ENCODE measurements at places on chromosomes 12 and 14.
A peak's percentile ranks its signal among the peaks of the same experiment; 100 is the strongest.

DNA sequence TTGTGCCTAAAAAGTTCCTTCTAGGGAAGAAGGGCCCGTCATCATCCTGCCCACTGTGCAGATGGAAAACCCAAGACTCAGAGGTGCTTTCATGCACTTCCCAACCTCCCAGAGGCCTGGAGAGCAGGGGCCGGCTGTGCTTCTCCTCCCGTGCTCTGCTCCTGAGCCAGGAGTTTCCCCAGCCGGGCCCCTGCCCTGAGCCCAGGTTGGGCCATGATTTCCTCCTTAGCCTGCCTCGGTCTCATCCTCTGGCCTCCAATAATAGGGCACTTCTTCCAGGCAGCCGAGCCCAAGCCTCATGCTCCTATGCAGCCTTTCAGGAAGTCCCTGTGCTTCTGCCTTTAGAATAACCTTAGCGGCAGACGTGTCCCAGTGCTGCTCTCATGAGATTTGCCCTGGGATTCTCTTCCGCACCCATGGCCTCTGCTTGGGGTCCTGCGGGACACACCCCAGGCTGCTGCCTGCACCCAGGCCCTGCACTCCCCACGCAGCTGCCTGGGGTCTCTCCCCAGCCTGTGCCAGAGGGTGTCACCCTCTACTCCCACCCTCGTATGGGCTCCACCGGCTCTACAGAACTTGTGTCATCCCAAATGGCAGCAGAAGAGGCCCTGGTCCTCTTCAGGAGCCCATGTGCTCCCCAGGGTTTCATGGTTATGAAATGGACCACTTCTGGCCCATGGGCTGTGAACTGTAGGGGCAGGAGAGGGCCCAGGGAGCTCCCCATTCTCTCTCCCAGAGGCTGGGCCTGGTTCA is 359.3 kb downstream of the ADGRD1 start:
- no peak for DNase-seq

GRCh38 chr12:66500091-66500490 is 178.8 kb downstream of the GRIP1 start:
- DNase-seq = no peak

GRCh38 chr12:44317651-44318126 is 481.8 kb downstream of the TMEM117 start:
- peak; percentile 8 for DNase-seq

- peak; percentile 95 for DNase-seq
Observed at GRCh38 chr14:103879570-103880347, 32.4 kb upstream of the PPP1R13B start.

DNA sequence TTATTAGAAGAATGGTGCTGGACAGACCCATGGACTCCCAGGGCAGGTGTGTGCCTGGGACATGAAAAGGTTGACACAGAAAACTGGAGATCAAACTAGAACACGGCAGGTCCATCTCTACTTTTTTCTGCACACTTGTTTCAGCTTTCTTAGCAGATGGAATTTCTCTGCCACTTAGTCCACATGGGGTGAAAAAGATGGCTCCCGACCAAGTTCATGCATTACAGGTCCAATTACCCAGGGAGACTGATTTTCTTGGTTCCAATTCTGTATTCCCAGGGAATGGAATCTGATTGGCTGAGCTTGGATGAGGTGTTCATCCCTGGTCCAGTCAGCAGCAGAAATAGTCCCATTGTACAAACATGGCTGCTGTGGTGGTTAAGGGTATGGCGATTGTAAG is 238.9 kb upstream of the SRRM4 start:
- DNase-seq = no peak

DNA sequence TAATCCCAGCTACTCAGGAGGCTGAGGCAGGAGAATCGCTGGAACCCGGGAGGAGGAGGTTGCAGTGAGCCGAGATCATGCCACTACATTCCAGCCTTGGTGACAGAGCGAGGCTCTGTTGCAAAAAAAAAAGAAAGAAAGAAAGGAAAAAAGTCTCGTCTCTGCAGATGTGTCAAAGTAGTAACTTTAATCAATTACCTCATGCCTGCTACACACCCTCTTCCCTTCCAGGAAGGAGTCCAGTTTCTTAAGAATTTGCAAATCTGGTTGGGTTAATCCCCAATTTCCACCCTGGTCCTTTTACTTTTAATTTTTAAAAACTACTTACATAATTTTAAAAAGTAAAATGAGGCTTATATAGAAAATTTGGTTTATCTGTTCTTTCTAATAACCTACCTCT is 234.5 kb upstream of the KITLG start:
- no peak for DNase-seq

GRCh38 chr12:8780389-8780788 is 42.0 kb upstream of the A2ML1 start:
- peak; percentile 58 for DNase-seq

- DNase-seq = no peak
Observed at GRCh38 chr14:96893966-96894622, 96.9 kb downstream of the VRK1 start.

DNA sequence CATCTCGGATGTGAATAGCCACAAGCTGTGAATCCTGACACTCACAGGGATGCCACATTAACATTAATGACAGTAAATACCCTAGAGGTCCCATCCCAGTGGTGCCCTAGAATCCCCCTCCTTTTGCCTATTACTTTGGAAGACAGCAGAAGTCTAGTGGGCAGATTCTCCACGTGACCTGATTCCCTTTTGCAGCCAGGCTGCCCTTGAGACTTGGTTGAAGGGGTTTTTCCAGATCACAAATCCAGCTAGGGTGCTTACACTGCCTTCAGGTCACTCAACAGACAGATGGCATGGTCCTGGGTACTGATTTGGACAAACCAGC is 8.7 kb downstream of the HDAC7 start:
- DNase-seq = peak; percentile 63

DNA sequence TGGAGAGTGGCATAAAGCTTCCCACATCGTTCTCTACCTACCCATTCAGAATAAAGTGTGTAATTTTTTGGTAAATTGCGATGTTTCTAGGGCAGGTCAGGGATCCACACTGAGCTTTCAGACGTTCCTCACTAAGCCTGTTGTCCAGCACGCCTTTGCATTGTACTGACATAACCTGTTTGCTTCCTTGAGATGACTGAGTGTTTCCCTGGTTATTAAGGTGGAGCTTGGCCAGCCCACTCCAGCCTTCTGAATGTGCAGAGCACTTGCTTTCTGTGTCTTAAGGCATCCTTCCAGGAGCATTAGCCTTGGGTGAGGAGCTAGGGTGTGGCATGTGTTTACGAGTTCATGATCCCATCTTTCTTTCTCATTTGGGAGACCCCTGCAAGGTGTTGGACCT is 96.4 kb downstream of the TMEM260 start:
- no peak for DNase-seq

- no peak for DNase-seq
Observed at GRCh38 chr12:58712976-58713375, 207.3 kb downstream of the LRIG3 start.

GRCh38 chr14:68440820-68441219 is 352.0 kb downstream of the ZFP36L1 start:
- no peak for DNase-seq

- no peak for DNase-seq
Observed at GRCh38 chr12:106736051-106736957, 38.2 kb upstream of the RIC8B start.

DNA sequence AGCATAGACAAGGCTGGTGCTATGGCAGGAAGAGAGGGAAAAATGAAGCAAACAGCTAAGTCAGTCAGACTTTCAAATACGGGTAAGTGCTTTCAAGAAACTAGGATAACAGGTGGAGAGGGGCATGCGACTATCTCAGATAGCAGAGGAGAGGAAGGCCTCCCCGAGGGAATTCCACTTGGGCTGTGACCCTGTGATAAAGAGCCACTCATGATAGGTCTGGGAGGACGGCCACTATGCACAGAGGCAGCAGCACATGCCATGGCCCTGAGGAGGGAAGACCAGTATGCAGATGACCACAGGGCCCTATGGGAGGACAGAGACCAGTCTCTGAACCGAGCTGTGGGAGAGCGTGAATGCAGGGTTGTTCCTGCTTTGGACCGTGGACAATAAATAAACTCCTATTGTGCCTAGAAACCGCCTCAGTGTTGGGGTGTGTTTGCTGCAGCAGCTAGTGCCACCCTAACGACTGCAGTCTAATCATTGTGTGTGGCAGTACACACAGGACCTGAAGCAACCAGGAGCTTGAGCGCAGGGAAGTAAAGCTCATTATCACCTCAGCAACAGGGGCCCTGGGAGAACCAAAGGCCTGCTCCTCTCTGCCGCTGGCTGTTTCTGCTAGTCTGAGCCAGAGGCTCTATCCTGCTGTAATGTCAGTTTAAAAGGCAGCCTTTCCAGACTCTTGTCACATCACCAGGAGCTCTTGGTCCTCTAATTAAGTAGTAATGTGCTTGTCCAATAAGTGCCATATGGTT is 119.1 kb downstream of the CACNA1C start:
- DNase-seq = no peak

DNA sequence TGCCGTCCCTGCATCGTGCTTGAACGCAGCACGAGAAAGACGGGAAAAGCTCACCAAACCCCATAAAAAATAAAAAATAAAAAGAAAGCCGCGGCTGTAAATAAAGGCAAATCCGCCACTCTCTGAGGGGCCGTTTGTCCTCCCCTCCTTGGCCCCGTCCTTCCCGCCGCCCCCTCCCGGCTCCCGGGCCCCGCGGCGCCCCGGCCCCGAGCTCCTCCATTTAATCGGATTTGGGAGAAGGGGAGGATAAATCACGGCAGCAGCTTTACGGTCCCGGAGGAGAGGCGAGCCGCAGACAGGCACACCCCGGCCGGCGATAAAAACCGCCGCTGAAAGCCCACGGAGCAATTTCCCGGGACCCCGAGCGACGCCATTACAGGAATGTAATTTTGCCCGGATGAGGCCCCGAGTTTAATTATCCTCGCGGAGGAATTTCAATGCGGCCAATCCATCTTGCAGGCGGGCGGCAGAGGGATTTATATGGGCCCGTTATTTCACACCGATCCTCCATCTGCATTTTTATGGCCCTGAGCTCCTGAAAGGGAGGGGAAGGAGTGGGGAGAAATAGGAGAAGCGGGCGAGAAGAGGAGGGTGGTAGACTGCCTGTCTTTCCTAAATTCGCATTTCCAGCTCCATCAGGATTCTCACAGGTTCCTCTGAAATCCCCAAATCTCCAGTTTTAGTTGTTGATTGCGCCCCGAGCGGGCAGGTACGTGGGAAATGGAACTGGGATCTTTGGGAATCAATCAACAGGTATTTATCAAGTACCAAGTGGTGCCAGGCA is 1.3 kb upstream of the ATP5MC2 start:
- peak; percentile 73 for DNase-seq

GRCh38 chr14:74890262-74890661 is 8.5 kb downstream of the DLST start:
- DNase-seq = no peak

- DNase-seq = no peak
Observed at GRCh38 chr12:118183155-118183554, 47.2 kb downstream of the PEBP1 start.

- no peak for DNase-seq
Observed at GRCh38 chr12:50112456-50113218, 601 bp downstream of the COX14 start.

GRCh38 chr12:66035288-66035966 is 95.1 kb downstream of the LLPH start:
- DNase-seq = no peak

DNA sequence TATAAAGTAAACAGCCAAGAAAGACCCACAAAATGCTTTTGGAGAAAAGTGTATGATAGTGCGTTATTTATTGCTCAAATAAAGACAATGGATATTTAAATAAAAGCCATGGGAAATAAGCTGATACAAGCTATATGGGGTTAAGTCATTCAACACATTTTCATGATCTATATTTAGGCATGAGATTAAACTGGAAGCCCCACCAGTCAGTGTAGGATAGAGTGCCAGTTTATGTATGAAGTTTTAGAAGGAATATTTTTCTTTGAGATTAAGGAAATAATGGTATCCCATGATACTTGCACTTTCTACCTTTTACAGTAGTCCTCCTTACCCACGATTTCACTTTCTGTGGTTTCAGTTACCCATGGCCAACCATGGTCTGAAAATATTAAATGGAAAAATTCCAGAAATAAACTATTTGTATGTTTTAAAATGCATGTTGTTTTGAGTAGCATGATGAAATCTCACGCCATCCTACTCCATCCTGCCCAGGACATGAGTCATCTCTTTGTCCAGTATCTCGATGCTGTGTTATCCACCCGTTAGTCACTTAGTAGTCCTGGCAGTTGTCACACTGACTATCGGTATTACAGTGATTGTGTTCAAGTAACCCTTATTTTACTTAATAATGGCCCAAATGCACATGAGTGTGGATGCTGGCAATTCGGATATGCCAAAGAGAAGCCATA is 22.3 kb downstream of the SYT1 start:
- no peak for DNase-seq

DNA sequence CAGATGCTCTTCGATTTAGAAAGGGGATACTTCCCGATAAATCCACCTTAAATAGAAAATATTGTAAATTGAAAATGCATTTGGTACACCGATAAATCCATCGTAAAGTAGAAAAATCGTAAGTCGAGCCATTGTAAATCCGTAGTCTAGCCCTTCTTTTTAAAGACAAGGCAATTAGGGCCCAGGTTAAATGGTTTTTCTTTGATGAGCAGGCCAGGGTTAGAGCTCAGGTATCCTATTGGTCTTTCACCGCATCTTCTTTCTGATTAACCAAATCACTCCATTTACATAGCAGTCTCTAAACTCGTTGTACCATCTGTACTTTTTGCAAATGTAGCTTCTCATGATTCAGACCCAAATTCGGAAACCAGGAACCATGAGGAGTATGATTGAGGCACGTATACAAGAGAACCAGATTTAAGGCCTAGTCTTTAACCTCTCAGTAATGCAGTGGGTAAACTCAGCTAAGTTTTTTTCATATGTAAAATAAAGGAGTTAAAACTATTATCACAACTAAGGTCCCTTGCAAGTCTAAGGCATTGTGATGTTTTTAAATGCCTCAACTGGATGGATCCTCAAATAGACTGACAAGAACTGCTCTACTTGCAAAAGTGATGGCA is 2.2 kb upstream of the YAF2 start:
- DNase-seq = peak; percentile 42

- DNase-seq = no peak
Observed at GRCh38 chr12:64007853-64008252, 163.4 kb downstream of the SRGAP1 start.

DNA sequence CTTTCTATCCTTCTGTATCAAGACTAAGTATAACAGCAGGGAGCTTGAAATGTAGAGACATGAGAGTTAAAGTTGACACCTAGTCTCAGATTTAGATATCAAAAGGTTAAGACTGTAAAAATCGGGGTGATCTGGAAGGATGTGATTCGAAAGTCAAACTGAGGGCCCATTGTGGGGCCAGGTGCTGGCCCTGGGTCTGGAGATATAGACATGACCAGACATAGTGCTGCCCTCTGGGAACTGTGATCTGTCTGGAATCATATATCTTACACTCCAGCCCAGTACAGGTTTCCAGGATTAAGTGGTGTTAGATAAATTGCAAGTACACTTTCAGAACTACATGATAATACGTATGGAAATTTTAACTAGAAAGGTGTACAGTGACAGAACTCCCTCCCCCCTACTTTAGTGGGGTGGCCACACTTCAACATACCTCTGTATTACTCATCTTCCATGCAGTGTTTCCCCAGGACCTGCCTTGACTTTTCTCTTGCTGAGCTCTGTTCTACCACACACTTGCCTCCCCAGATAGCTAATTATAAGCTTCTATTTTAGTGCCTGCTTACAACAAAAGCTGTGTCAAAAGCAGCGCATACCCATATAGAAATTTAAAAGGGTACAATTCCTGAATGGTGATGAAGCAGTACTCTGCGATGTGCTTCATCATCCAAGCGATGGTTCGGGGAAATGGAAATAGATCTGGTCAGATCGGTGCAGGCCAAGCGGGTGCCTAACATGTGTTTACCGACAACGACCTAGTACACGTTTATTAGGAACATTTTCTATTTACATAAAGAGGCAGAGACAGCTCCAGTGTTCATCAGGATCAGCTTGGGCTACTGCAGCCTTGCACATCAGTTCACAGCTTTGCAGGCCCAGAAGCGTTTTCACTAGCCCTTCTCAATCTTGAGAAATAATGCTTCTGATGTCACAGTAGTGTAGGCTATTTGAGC is 68.7 kb downstream of the ARF6 start:
- DNase-seq = no peak

Data from H7 (cell line).